ENCODE measurements at places on chromosomes 12 and 14.

- no peak for DNase-seq
Measured at GRCh38 chr12:55246159-55246558, 1.8 kb downstream of the OR6C74 start.

GRCh38 chr12:7131502-7131866 lies 1.3 kb downstream of the CLSTN3 start:
- DNase-seq, result peak; percentile 14

DNA sequence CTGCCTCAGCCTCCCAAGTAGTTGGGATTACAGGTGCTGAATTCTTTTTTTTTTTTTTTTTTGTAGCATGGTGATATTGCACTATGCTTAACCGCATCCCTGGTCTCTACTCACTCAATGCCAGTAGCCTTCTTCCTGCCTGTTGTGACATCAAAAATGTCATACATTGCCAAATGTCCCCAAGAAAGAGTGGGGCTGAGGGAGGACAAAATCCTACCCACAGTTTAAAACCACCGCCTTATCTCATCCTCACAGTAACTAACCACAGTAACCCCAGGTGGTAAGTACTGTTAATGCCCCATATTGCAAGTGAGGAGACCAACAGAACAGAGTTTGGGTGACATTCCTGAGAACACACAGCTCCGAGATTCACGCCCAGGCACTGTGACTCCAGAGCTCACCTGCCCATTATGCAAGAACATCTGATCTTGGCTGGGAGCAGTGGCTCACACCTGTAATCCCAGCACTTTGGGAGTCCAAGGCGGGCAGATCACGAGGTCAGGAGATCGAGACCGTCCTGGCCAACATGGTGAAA lies 19.6 kb downstream of the MORN3 start:
- DNase-seq, result peak; percentile 21

GRCh38 chr12:39296496-39296895 lies 146.4 kb downstream of the KIF21A start:
- no peak for DNase-seq

DNA sequence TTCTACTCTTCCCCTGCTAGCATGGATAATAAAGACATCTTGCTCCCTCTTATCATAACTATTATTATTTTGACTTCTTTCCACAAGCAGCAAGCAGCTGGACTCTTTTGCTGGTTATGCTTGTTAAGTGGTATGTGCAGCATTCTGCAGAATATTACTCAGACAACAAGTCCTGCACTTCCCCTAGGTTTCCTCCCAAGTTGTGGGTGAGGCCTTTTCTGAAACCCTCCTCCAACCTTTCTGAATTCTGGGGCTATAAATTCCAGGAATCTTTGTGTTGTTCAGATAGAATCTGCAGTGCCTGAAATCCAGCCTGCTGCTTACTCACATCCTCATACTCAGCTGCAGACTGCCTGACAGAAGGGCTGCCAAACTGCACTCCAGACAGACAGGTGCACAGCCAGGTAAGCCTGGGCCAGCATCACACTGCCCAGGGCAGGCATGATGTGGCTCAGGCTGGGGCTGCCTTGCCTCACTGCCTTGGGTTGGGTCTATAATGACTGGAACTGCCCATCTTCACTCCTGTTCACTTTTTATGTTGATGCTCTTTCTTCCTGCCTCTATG lies 6.2 kb upstream of the DHRS2 start:
- DNase-seq, result no peak

DNA sequence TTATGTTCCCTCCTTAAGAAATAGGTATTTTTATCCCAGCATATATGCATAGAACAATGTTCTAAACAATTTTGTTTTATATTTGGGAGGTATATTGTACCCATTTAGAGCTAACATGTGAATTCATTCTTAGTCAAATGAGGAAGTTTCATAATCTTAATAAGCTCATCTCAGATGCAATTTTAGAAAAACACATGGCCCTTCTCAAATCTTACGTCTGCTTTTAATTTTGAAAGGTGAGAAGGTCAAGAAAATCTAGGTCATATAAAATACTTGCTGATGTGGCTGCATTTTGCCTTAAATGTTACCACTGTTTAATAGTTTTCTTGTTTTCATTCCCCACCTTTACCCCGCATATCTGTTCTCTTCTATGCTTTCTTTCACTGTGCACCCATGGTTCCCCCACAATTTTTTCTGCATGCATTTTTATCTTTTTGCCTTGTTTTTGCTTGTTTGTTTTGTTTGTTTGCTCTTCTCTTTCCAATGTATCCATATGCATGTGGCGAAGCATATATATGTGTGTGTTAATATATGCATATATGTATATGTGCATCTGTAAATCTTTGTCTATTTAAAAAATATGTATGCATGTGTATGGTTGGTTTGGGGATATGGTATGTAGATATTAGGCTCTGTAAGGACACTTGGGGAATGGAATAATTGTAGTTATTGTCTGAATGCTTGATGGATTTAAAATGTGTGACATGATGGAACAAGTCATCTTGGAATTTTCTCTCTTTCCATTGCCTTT lies 317.1 kb downstream of the BCAT1 start:
- DNase-seq, result no peak
